NT2/D1 (cell line): ENCODE measurements at places on chromosomes 12 and 14.

DNA sequence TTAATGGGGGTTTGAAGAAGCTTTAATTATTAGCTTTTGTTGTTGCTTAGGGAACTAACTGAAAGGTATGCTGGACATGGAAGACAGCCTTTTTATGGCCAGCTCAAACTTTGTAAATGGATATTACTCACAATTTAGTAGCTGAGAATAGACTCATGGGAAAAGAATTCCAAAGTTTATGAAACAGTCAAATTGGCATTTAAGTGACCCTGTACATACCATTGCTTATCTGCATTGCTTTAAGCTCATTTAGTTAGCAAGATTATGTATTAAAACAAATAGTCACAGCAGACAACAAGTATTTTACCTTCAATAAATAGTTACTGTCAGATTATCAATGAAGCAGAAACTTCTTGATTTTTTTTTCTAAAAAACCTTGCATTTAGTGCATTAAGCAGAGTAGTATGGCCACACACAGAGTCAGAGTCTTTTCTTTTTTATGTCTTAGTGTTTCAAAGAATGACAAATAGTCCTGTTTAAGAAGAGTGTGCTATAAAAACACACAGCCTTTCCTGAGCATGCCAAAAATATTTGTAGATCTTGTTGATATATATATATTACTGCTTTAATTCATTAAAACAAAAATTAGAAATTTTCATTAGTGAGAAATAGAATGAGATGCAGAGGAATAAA, 102.2 kb downstream of the TTC6 start:
- DNase-seq, result no peak

GRCh38 chr14:100845341-100845740, 19.4 kb downstream of the MEG3 start:
- no peak for DNase-seq

DNA sequence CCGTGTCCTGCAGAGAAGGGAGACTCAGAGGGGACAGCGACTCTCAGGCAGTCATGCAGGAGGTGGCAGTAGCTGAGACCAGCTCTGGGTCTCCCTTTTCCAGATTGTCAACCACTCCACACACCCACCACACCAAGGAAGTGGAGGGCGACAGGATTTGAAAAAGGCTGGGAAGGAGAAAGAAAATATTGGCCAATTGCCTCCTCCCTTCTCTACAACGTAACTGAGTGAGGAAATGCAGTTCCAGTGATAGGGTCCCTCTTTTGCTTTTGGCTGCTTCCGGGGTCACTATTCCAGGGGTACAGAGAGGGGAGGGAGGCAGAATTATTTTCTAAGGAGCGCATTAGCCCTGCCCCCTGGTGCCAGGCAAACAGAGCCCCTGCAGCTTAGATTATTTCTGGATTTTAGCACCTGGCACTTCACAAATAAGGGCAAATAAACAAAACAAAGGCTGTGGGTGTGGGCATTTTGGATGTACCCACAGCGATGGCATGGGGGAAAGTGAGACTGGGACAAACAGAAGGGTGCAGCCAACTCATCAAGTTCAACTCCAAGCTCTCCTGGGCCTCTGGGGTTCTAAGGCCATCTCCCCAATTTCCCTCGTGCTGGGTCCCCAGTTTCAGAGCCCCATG, 20.4 kb downstream of the ASB2 start:
- DNase-seq, result no peak

DNA sequence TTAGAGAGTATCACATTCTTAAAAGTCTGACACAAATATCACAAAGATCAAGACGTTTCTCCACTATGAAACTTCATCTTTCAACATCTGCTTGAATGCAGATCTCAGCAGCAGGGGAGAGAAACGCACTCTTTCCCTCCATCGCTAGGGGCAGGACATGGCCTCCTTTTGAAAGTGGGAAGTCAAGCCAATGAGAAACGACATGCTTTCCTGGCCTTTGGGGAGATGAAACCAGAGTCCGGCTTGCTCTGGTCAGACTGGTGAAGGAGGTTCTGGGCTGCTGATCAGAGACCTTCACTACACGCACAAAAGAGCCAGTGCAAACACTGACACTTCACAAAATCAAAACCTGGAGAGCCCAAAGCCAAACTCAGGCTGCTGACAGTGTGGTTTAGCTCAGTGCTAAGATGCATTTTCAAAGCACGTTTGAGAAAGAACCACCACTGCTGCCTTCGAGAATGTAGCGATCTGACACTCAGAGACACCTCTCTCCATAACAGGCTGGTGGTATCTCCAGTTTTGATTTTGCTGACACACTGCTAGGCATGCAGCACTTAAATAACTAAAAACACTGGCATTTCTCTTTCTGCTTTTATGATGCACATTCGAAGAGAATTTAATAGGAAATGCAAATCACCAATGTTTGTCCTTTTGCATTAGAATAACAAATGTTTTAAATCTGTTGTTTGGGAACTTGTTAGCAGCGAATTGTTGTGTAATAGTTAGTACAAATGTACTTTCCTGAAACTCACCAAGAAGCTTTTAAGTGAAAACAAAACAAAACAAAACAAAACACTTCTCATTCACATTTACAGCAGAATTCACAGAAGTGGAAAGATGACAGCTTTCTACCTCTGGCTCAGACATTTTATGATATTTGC, 93.9 kb upstream of the OVCH1 start:
- peak; percentile 78 for DNase-seq

- DNase-seq, result peak; percentile 79
Measured at GRCh38 chr12:52372216-52373154, 5.2 kb upstream of the KRT85 start.

DNA sequence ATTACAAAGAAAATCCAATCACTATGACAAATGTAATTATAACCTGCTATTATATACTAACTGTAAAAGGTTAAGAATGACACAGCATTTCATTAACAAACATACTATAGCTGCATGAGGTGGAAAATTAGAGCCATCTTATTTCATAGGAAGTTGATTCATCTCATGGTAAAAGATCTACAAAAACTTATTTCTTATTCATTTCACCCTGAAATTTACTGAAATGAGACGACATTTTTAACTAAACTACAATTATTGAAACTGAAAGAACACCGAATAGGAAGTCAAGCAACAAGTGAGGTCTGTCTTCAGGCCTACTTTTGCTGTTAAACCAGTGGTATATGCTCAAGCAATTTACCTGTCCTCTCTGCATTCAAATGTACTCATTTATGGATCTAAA, 87.2 kb downstream of the CEP83 start:
- DNase-seq, result no peak
